Osteoblast (primary cell): ENCODE measurements at places on chromosomes 6 and 20. TPM values are rescaled to one million over a fixed set of nuclear protein-coding genes. Genes with fewer than 3 reads are reported as not detected.

- H3K27me3 ChIP-seq: no peaks in the 10 kb centered on the region
Observed at GRCh38 chr6:6695625-6696276, 107.2 kb downstream of the LY86 start.

- no peaks in the 10 kb centered on the region for H3K36me3 ChIP-seq
- no peak for DNase-seq
- H3K4me1 ChIP-seq: no peaks in the 10 kb centered on the region
- no peak overlapping the region for H3K4me3 ChIP-seq
- H3K27ac ChIP-seq: no peak overlapping the region
Observed at GRCh38 chr20:14643146-14643545, 305.7 kb upstream of the FLRT3 start.

- H3K4me3 ChIP-seq: no peak overlapping the region
- DNase-seq: no peak
- H3K27ac ChIP-seq: no peak overlapping the region
- H3K27me3 ChIP-seq: no peaks in the 10 kb centered on the region
Observed at GRCh38 chr6:144460327-144461095, 175.4 kb downstream of the UTRN start.

GRCh38 chr6:155227046-155227445 lies 36.8 kb upstream of the CLDN20 start:
- no peak for DNase-seq
- no peak overlapping the region for H3K4me3 ChIP-seq
- no peak overlapping the region for H3K27ac ChIP-seq

- H3K4me1 ChIP-seq: no peaks in the 10 kb centered on the region
- H3K4me3 ChIP-seq: peak overlapping the region; percentile 37
- peaks cover 98% of the 10 kb centered on the region for H3K27me3 ChIP-seq
- no peaks in the 10 kb centered on the region for H3K36me3 ChIP-seq
Observed at GRCh38 chr6:149990661-149991471, 27.1 kb downstream of the ULBP1 start.

ATP6V1G2 gene
- 2.2 and 2.9 TPM in 2 replicates for total RNA-seq

HTR1B gene
- not detected in 2 replicates for total RNA-seq

NHSL1 gene
- 6.2 and 6.9 TPM in 2 replicates for total RNA-seq

ULBP2 gene
- 2.5 and 3.2 TPM in 2 replicates for total RNA-seq
